ENCODE measurements at places on chromosomes 1 and 21.
A peak's percentile ranks its signal among the peaks of the same experiment; 100 is the strongest.

GRCh38 chr1:66925558-66925910 is 744 bp downstream of the MIER1 start:
- no peak for DNase-seq

DNA sequence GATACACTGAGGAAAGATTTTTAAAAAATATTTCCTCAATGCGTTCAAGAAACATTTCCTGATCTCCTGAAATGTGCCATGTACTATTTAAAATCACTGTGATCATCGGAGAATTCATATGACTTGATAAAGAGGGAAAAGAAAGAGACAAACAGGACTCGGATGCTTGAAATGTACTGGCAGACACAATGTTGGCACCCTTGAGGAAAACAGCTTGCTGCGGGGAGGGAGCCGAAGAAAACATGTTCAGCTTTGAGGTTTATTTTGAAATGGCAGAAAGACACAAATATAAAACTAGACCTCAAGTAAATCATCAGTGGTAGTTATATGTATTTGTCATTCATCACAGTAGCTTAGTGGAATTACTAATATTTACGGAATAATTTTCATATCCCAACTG is 100.9 kb upstream of the BRINP3 start:
- no peak for DNase-seq

DNA sequence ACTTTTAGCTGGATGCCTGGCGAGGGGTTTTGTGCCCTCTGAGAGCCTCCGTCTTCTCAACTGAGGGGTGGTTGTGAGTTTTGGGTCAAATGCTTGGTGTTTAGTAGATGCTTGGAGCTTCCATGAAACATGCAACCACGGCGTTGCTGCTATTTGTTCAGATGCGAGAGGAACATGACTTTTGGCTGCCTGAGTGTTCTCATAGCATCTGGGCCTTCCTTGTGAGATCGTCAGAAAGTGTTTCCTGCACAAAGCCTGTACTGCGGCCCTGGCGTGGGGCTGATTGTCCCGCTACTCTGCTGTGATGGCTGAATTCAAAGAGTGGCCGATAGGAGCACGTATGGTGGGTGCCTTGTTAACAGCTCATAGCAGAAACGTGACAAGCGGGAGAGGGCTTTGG is 69.8 kb upstream of the FAM3B start:
- DNase-seq, result no peak

GRCh38 chr1:223417444-223417843 is 24.2 kb downstream of the CCDC185 start:
- DNase-seq, result no peak

GRCh38 chr1:42259059-42259738 is 75.8 kb downstream of the FOXJ3 start:
- peak; percentile 18 for DNase-seq

DNA sequence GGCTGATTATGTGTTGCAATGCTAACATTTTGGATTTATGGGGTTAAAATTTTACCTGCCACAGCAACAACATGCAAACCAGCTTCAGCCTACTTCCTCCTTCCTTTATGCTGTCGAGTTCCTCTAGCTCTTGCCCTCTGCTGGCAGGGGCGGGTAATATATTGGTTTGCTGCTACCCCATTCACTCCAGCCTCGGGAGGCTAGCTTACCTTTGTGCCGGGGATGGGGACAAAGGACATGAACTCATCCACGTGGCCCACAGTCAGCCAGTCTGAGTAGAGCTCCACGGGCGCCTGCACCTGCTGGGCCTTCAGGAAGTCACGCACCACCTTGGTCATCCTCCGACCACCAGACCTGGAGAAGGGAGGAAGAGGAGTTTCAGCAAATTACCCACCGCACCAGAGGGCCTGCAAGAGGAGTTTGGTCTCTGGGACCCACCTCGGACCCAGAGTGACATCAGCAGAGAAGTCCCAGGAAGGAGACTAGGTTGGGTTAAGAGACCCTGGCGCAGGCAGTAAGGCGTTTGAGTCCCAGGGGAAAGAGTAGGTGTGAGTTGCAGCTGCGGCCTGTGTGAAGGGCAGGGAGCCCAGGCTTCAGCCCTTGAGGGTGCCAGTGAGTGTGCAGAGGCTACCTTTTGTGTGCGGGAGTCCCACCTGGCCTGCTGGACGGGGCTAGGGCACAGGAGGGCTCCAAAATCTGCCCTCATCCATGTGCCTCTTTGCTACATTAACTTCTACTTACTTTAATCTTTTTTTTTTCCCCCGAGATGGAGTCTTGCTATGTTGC is 21.8 kb upstream of the SDHB start:
- DNase-seq, result peak; percentile 6

DNA sequence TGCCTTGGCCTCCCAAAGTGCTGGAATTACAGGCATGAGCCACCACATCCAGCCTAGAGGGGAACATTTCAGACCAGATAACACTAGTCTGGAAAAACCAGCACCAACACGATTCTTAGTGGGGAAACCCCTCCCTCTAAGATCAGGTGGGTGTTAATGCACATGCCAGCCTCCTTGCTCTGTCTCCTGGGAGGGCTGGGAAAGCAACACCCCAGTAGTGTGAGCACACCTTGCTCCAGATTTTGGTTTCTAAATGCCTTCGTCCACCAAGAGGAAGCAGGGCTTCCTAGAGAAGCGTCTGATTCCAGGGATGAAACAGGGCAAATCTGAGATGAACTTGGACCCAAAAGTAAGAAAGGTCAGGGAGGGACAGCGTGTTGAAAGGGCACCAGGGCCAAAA is 2.2 kb upstream of the KRTAP10-4 start:
- DNase-seq, result no peak

DNA sequence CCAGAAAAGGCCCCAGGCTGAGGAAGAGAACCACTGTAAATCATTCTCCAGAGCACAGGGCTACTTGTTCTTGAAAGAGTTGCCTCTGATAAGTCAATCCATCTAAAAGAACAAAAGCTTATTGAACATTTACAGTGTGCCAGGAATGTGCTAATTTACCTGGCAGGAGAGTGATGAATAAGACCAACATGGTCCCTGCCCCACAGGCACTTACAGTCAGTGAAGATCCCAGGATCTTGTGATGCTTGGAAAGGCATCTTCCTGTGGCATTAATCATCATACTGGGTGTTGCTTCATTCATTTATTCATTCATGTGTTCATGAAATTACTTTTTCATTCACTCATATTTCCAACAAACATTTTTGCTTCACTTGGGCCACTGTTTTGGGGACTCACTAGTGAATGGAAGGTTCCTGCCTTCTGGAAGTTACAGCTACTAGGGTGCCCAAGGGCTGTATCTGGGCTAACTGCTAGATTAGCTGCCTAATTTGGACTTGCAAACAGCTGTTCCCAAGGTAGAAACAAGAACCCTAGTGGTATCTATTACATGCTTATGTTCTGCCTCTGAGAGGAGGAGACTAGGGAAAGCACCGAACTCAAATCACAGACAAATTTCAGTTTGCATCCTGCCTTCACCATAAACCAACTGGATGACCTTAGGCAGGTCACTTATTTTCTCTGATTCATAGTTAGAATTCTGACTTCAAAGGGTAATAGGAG is 133.5 kb downstream of the CLIC6 start:
- DNase-seq, result no peak

GRCh38 chr1:81915937-81916336 is 115.2 kb downstream of the ADGRL2 start:
- DNase-seq, result no peak

- no peak for DNase-seq
Measured at GRCh38 chr1:59691261-59691660, 123.5 kb upstream of the HOOK1 start.

GRCh38 chr1:178781533-178782330 is 56.7 kb downstream of the RALGPS2 start:
- DNase-seq, result no peak

DNA sequence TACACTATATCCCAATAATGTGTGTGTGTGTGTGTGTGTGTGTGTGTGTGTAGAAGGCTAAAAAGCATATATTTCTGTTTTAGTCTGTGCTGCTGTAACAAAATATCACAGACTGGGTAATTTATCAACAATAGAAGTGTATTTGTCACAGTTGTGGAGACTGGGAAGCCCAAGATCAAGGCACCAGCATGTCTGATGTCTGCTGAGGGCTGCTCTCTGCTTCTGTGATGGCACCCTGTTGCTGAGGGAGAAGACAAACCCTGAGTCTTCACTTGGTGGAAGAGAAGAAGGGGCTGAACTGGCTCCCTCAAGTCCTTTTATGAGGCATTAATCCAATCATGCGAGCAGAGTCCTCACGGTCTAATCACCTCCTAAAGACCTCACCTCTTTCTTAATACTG is 23.0 kb upstream of the RAB4A start:
- no peak for DNase-seq

GRCh38 chr1:183879966-183880365 is 75.0 kb downstream of the RGL1 start:
- DNase-seq, result no peak

- no peak for DNase-seq
Measured at GRCh38 chr1:154860156-154860870, 9.8 kb downstream of the KCNN3 start.

- DNase-seq, result no peak
Measured at GRCh38 chr1:29893046-29893723, 656.9 kb downstream of the PTPRU start.

DNA sequence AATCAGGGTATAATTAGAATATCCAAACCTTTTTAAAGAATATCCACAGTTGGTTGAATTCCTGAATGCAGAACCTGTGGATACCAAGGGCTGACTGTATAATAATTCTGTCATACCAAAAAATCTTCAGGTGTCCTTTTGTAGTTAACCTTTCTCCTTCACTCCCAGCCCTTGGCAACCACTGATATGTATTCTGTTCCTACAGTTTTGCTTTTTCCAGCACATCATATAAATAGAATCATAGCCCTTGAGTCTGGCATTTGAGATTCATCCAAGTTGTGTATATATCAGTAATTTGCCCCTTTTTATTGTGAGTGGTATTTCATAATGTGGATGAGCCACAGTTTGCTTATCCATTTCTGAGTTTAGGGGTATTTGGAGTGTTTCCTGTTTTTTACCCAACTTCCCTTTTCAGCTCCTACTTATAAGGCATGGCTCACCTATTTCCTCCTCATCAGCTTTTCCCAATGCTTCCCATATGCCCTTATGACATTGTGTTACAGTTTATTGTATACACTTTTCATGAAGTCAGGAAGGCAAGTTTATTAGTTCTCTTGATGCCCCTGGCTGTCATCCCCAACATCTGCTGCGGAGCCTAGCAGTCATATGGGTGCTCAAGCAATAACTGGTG is 35.0 kb upstream of the AGO1 start:
- no peak for DNase-seq

DNA sequence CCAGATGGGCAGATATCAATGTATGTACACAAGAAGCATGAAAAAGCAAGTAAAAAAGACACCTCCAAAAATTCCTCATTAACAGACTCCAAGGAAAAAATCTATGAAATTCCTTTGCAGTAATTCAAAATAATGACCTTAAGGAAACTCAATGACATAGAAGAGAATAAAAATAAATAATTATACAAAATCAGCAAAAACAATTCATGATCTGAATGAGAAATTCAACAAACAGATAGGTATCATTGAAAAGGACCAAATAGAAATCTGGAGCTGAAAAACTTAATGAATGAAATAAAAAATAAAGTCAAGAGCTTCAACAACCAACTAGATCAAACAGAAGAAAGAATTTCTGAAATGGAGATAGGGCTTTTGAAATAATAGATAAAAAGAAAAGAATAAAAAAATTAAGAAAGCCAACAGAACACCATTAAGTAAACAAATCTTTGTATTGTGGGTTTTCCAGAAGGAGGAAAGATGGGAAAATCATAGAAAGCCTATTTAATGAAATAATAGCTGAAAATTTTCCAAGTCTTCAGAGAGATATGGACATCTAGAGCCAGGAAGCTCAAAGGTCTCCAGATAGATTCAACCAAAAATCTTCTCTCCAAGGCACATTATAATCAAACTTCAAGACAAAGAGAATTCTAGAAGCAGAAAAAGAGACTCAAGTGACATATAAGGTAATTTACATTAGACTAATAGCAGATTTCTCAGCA is 52.0 kb upstream of the KCNK1 start:
- no peak for DNase-seq

DNA sequence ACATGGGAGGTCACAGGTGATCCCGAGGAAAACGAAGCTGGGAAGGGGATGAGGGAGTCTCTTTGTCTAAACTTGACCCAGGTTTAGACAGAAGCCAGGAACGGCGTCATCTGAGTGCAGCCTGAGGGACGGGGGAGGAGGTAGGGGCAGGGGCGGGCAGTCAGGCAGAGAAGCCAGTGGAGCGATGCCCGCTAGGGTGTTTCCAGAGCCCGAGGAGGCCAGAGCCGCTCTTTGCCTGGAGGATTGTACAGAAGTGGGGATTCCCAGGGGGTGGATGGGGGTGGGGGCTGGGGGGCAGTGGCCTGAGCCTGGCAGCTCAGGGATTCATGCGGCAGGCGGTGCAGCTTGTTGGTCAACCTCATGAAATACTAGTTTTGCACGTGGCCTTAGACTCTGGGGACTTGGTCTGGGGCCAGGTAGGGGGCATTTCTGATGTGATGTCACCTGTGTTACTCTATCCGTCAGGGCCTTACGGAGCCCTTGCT is 58.4 kb downstream of the VPS26C start:
- no peak for DNase-seq

DNA sequence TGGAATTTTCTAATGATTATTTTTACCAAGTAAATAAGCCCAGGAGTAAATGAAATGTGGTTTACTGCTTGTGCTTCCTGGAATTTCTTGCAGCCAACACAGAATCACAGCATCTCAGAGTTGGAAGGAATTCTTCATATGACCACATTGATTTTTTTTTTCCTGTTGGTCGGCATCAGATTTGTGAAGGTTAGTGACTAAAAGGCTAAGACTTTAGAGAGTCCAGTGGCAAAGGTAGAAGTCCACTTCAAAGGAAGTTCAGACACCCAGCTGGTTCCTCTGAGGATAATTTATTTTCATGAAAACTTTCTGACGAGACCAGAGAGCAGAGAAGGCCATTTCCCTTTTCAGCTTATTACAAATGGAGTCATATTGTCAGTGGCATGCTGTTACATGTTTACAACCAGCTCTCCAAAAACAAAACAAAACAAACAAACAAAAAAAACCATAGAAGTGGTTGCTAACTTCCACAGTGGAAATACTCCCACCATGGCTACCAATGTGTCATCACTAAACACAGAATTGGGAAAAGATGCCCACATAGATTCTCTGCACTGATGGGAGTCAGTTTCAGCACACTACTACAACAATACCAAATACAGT is 77.2 kb upstream of the CDC42BPA start:
- DNase-seq, result no peak

DNA sequence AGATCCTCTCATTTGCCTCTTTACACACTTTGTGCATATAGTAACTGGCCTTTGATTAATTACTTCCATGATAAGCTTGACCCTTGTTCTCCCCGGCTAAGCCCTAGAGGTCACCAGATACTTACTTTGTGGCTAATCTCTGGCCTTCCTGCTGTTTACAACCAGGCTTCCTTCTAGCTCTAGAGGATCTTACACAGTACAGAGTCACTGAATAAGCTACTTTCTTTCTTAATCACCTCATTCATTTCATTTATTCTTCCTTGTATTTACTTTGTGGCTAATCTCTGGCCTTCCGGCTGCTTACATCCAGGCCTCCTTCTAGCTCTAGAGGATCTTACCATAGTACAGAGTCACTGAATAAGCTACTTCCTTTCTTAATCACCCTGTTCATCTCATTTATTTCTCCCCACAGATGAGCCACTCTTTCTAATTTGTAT is 144.3 kb upstream of the C1orf21 start:
- peak; percentile 9 for DNase-seq
